Lung microvascular endothelial cell (primary cell): ENCODE measurements at places on chromosomes 1 and 21.

DNA sequence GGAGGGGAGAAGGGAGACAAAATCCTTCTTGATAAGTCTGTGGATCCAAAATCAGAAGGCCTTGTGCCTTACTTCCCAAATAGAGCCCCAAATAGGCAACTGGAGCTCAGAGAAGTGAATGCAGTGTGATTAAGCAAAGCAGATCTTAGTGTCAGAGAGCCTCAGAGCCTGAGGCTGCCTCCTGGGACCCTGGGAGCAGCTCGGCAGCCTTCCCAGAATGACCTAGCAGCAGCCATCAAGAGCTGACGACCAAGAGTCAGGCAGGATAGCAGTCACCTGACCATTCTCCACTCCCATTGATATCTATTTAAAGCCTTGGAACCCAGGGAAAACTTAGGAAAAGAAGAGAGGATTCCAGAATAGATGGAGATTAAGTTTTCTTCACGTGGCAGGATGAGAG, 78.0 kb upstream of the SMYD2 start:
- DNase-seq, result no peak

- no peak for DNase-seq
Measured at GRCh38 chr1:40640314-40641076, 25.0 kb downstream of the RIMS3 start.

DNA sequence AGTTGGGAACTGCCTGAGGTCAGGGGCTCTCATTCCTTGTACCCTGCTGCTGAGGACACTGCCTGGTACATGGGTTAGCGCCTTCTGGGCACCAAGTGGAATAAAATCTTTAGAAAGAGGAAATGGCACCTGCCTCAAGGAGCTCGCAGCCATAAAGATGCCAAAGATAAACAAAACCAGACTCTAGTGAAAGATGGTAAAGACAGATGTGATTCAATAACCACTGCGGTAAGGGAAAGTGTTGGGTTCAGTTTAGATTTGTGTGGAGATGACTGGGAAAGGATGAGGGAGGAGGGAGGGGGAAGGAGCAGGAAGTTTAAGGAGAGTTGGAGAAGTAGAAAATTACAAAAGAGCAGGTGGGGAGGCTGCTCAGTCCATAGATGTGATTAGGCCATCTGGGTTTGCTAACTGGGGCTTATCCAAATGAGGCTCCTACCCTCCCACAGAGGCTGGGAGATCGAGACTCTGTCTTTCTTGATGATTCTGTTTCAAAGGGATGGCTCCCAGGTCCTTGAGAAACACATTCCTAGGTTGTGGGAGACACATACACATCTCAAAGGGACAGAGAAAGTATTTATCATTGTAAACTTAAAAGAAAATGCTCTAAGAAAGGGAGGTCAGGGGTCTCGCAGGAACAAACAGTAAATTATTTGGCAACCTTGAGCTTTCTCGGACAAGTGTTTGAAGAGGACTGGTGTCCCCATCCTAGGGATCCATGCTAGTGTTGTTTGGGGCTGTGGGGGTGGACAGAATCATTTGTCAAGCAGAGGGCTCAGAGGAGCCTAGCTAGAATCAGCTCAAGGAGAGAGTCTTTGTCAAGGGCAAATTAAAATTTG, 65.7 kb upstream of the MORC3 start:
- DNase-seq, result no peak

- peak; percentile 80 for DNase-seq
Measured at GRCh38 chr1:64540265-64540791, 70.4 kb downstream of the CACHD1 start.

DNA sequence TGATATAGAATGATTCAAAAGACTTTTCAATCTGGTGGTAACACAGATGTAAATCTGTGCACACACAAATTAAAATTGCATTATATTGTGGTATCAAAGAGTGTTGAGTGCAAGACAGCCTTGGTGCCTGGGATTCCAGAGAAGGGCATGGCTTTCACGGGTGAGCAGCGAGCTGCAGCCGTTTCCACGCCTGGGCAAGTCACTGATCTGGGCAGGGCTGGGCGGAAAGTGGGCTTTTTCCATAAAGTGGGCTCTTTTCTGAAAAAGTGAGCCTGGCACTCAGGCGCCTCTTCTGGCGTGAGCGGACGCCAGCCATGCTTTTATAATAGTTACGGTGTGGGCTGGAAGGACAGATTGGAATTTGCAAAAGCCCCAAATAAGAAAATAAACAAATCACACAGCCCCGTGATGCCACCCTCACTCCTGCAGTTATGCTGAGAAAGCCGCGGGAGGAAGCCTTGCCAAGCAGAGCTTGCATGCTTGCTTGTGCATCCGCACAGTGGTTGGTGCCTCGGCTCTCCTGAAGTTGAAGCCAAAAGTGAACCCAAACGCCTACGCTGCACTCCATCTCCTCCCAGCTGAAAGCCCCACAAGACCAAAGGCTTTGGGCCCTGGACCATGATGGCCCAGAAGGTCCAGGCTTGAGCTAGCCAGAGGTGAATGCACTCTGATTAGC, 7.1 kb upstream of the C1orf115 start:
- no peak for DNase-seq

DNA sequence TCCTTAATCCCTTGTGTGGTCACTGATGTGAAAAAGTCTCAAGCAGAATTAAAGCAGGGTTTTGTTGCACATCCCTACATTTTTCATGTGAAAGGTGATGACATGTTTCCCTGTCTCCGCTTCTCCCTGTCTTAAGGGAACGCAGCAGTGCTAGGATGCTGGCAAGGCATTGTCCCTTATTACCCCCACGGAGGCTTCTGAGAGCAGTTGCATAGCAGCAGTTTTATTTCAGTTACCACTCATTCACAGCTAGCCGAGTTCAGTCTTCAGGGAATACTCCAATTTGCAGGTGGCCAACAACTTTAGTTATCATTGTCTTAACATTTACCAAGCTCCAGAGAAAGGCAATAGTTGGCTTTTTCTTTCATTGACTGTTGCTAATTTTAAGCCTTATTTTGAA, 89.1 kb downstream of the CLEC20A start:
- DNase-seq, result peak; percentile 5

DNA sequence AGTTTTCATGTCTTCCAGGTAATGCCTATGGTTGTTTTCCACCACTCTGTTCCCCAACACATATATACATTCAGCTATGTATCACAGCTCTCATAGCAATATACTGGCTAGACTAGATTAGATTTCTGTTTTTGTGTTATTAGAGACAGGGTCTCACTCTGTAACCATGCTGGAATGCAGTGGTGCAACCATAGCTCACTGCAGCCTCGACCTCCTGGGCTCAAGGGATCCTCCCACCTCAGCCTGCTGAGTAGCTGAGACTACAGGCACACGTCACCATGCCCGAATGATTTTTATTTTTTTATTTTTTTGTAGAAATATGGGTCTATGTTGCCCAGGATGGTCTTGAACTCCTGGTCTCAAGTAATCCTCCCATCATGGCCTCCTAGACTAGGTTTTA, 37.7 kb downstream of the SYNJ1 start:
- DNase-seq, result no peak

GRCh38 chr1:230824919-230825721, 43.2 kb downstream of the C1orf198 start:
- DNase-seq, result peak; percentile 61

DNA sequence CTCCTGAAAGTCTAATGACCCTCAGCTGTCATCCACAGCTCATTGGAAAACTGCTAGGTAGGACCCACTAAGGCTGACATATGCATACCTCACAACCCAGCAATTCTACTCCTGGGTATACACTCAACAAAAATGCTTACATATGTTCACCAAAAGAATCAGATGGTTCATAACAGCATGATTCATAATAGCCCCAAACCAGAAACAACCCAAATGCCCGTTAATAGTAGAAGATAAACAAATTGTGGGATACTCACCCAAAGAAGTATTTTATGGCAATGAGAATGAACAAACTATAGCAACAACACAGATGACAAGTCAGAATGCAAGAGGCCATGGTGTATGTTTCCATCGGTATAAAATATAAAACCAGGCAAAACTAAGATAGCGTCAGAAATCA, 124.6 kb downstream of the HLCS start:
- DNase-seq, result no peak
